NCI-H446 treated with DMSO at 0.1 percent for 48 hours (cell line): ENCODE measurements at places on chromosomes 4 and X.

- DNase-seq: no peak
These were observed 218.5 kb downstream of the GBA3 start for GRCh38 chr4:22911285-22911684.

- no peak for DNase-seq
These were observed 83.8 kb upstream of the C1QTNF7 start for GRCh38 chr4:15344041-15344440.

DNA sequence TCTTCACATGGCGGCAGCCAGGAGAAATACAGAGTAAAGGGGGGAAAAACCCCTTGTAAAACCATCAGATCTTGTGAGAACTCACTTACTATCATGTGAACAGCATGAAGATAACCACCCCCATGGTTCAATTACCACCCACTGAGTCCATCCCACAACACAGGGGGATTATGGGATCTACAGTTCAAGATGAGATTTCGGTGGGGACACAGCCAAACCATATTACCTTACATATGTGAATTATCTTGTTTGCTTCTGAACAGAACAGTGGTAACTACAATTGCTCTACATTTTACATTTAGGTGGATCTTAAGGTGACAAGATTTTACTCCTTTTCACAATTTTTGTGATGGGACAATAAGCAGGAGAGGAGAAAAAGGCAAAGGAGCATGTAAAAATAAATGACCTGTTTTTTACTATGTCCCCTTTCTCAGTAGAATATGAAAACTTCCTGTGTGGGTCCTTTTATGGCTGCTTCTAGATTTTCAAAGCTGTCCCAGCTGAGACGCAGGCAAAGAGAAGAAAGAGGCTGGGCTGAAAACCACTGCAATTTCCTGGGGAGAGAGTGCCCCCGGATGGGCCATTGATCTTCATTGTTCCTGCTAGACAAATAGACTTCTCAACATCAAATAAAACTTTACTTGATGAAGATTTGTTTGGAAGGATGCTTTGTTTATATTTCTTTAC lies 45.9 kb upstream of the PGM2 start:
- no peak for DNase-seq

DNA sequence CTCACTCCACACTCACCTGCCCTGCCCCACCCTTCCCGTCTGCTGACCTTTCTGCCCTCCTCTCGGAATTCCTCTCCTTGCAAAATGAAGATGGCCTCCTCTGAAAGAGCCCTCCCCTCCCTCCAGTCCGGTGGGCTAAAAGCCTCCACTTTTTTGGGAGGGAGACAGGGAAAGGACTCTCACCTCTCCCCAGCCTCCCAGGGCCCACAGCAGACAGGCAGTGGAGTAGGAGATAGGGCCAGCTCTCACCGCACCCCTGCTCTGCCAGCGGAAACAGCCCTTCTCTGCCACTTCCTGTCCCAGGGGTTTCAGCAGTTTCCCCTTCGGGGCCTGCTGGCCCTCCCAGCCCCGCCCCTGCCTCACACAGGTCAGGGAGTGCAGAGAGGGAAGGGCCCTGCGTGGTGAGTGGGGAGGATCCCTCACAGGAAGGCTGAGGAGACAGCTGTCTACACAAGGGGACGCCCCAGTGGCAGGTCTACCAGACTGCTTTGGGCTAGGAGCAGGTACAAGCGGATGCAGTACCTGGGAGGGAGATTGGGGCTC lies 18.2 kb downstream of the ELF4 start:
- DNase-seq: no peak

- no peak for DNase-seq
These were observed 12.9 kb upstream of the SMIM10L2A start for GRCh38 chrX:135408794-135409193.

DNA sequence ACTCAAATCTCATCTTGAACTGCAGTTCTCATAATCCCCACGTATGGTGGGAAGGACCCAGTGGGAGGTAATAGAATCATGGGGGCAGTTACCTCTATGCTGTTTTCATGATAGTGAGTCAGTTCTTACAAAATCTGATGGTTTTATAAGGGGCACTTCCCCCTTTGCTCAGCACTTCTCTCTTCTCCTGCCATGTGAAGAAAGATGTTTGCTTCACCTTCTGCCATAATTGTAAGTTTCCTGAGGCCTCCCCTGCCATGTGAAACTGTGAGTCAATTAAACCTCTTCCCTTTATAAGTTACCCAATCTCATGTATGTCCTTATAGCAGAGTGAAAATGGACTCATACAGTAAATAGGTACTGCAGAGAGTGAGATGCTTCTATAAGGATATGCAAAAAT lies 1050.6 kb upstream of the GRIA3 start:
- no peak for DNase-seq

GRCh38 chrX:43552156-43552555 lies 103.9 kb upstream of the MAOA start:
- no peak for DNase-seq
